ENCODE measurements at places on chromosomes 13 and 19.

- DNase-seq = no peak
Measured at GRCh38 chr19:35222373-35223015, 6.0 kb downstream of the FAM187B start.

GRCh38 chr19:42037649-42038048 lies 32.4 kb downstream of the GRIK5 start:
- DNase-seq = no peak

DNA sequence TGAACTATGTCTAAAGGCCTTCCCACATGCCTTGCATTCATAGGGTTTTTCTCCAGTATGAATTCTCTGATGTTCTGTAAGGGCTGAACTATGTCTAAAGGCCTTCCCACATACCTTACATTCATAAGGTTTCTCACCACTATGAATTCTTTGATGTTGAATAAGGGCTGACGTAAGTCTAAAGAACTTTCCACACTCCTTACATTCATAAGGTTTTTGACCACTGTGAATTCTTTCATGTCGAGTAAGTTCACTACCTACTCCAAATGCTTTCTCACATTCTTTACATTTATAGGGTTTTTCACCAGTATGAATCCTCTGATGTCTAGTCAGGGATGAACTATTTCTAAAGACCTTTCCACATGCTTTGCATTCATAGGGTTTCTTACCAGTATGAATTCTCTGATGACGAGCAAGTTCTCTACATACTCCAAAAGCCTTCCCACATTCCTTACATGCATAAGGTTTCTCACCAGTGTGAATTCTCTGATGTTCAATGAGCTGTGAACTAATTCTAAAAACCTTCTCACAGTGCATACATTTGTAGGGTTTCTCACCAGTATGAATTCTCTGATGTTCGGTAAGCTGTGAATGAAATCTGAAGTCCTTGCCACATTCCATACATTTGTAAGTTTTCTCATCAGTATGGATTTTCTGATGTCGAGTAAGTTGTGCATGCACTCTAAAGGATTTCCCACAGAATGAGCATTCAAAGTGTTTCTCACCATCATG lies 19.1 kb upstream of the ZNF260 start:
- DNase-seq = peak; percentile 15

GRCh38 chr19:13937479-13938300 lies 527 bp downstream of the PODNL1 start:
- DNase-seq = no peak

DNA sequence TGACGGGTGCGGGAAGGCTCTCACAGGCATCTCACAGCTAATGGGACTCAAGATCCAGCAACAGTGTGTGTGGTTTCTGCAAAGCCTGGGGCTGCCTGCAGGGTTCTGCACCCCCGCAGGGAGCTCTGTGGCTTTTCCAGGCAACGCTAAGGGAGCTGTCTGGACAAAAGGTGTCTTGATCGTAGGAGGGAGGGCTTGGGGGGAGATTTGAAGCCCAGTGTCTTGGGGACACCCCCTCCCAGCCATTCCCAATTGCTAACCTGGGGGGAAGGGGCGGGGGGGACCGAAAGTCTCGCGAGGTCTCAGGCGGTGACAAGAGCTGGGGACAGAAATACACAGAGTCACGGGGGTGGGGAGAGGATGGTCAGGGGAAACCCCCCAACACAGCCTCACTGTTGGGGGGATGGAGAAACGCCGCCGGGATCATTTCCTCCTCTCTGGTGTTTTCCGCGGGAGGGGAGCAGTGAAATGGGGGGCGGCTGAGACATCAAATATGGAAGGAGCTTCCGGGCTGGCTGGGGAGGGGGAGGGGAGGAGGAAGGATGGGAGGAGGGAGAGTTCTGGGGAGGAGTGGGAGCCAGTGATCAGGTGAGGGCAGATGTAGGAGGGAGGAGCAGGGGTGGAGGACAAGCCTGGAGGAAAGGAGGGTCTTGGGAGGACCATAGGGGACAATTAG lies 13.3 kb downstream of the KCNC3 start:
- DNase-seq = peak; percentile 46

DNA sequence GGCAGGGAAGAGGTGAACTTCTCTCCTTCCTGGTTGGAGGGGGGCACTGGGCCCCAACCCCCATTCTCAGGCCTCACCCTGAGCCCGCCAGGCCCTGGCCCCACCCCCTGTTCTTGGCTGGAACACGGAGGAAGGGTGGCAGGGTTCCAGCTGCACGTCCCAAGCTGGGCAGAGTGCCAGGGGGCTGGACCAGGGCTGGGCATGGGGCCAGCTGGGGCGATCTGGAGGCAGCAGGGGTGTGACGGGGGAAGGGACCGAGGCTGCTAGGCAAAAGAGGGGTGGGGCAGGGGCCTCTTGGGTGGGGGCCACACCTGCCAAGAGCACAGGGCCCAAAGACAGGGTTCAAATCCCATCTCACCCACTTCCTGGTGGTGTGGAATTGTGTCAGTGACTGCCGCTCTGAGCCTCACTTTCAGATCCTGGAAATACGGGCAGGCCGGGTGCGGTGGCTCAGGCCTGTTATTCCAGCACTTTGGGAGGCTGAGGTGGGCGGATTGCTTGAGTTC lies 2.2 kb downstream of the HIF3A start:
- no peak for DNase-seq

DNA sequence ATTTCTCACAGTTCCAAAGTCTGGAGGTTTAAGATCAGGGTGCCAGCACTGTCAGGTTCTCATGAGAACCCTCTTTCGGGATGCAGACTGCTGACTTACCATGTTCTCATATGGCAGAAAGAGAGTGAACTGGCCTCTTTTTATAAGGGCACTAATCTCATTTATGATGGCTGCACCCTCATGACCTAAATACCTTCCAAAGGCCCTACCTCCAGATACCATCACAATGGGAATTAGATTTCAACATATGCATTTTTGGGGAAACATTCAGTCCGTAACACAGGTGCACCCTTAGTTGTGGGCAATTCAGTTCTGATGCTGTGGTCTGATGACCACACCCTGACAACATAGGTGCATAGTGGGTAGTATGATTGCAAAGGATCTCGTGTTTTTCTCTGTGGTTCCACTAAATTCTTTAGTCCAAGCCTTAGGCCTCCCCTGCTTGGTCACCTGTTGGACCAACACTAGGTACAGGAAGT lies 33.3 kb downstream of the GARRE1 start:
- DNase-seq = no peak

- no peak for DNase-seq
Measured at GRCh38 chr19:42275103-42275502, 6.1 kb downstream of the CIC start.

DNA sequence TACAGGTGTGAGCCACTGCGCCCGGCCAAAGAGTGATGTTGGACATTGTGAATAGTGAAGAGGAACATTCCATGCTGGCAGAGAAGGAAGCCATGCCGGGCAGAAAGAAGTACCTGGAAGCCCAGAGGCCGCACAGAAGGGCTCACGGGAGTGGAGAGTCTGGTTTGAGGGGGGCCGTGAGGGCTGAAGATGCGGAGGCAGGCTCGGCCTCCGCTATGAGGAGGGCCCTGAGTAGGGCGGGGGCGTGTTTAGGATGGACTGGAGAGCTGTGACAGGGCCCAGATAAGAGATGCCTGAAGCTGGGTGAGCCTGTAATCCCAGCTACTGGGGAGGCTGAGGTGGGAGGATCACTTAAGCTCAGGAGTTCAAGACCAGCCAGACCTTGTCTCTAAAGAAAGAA lies 1.6 kb downstream of the JOSD2 start:
- DNase-seq = no peak

GRCh38 chr19:52691215-52691610 lies 43.6 kb downstream of the ZNF611 start:
- DNase-seq = no peak

GRCh38 chr19:48475369-48476068 lies 6.3 kb downstream of the CYTH2 start:
- DNase-seq = no peak

DNA sequence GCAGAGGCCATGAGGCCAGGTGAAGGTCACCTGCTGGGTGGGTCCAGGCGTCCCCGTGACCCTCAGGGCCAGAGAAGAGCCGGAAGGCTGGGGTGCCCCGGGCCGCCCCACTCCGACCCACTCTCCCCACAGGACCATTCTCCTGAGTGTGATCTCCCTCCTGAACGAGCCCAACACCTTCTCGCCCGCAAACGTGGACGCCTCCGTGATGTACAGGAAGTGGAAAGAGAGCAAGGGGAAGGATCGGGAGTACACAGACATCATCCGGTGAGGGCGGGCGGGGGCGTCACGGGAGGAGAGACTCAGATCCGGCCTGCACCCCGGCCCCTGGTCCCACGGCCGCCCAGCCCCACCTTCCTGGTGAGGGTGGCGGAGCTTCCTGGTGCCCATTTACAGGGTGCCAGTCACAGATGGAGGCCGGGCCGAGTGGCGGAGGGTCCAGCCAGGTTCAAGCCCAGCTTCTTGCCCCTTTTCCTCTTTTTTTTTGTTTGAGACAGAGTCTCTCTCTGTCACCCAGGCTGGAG lies 5.4 kb downstream of the CDC34 start:
- DNase-seq = no peak

DNA sequence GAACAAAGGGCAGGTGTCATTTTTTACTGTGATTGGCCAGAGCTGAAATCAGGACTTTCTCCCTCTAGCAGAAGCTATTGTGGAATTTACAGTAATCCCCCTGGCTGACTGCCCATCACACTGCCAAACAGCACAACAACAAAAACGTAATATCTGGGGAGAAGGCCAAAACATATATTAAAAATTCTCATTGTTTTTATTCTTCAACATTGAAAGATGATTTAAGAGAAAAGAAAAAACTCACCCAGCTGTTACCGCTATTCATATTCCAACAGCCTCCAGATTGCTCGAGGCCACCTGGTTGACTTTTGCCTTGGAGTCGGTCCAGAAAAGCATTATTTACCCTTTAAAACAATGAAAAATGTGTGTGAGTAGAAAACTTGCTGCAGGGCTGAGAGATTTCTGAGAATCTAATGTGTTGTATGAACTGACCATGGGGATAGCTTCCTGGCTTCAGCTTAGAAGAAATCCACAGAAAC lies 97.2 kb downstream of the EPSTI1 start:
- DNase-seq = no peak

DNA sequence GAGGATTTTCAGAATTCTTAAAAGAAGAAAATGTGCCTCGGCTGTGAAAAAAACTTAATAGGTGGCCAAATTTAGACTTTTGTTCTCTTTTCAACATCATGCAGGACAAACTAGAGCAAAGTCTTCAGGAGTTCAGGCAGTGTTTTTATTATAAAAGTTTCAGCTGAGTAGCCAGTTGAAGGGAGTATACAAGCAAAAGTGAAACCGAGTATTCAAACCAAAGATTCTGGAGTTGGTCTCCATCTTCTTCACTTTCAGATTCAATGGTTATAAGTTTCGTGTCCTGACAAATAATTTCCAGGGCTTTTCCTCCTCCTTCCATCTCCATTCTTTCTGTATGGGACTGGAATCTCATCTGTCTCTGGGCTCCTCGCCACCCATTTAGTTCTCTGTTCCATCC lies 379.7 kb downstream of the GPC5 start:
- DNase-seq = no peak

DNA sequence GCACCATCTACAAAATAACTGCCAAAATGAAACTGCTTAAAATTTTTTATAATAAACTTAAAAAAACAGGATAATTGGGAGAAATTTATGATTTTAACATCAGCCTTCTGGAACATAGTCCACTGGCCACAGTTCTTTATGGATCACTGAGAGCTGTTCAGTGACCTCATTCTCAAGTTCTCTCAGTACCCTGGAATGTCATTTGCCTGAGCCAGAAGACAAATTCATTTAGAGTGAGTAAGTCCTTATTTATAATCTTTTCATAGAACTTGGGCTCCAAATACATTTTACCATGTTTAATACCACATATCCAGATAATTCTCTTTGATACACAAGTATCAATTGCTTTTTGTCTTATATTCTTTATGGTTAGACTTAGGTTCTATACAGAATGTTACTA lies 87.6 kb downstream of the CAB39L start:
- no peak for DNase-seq

DNA sequence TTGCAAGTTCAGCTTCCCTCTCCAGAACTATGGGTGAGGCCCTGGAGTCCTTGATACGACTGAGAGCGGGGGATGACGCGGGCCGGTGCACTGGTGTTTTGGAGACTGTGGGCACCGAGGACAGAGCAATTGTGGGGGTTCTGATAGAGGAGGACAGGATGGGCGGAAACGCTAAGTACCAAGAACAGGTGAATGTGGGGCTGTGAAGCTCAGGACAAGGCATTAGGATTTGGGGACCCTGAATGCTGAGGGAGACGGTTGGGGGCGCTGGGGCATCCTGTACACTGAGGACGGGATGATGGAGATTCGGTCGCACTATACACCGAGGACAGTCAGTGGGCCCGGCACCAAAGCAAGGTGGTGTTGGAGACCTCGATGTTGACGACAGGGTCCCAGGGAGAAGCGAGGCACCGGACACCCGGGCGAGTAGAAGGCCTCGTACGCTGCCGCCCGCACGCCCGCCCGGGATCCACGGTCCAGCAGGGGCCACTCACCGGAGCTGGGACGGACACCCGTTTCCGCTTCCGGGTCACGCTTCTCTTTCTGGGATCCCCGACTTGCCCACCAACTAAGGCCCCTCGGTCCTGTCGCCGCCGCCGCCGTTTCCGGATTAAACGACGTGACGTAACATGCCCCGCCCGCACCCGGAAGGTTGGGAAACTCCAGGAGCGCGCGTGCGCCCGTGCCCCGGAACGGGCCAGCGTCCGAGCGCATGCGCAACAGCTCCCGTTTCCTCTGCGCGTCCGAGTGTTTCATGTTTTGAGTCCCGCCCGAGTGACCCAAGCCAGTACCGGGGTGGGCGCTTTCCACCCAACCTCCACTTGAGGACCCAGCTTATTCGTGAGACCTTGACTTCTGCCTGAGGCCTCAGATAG lies at the start of gene CHMP2A:
Gene CHMP2A (minus strand): TSS at position 612 of the 875 bp plus-strand sequence. CDS start 893 bp downstream, outside the sequence.
- DNase-seq = peak; percentile 97

- no peak for DNase-seq
Measured at GRCh38 chr13:55567721-55568625, 1572.7 kb upstream of the PRR20A start.

DNA sequence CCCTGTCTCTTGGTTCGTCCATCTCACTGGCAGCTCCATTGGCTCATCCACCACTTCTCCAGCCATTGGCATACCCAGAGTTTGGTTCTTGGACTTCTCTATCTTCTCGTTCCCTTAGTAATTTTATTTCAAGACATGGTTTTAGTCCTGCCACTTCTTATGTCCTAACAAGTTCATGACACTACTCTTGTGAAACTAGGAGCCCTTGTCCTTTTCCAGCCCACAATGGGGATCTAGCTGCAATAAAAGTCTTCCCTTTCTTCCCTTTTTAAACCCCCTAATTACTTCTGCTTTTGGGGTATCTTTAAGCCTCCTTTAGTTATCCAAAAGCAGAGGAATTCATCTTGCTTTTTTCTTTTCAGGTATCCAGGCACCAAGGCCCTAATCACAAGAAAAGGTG lies 2.9 kb upstream of the RCBTB2 start:
- DNase-seq = peak; percentile 77

- DNase-seq = peak; percentile 56
Measured at GRCh38 chr19:34963573-34964406, at the start of gene ZNF792. Gene ZNF792 (minus strand): TSS chr19:34964229. CDS start chr19:34963662, 567 bp downstream.

GRCh38 chr13:110108348-110109139 lies 198.4 kb downstream of the COL4A1 start:
- peak; percentile 91 for DNase-seq

- DNase-seq = no peak
Measured at GRCh38 chr13:69683921-69684686, 423.5 kb upstream of the ATXN8OS start.

GRCh38 chr19:33859016-33859415 lies 62.3 kb downstream of the KCTD15 start:
- DNase-seq = no peak

GRCh38 chr13:111484959-111485358 lies 164.5 kb downstream of the TEX29 start:
- no peak for DNase-seq

Measured in NB4 (cell line).